SJSA1 (cell line): ENCODE measurements at places on chromosomes 3 and 15.

- H3K4me1 ChIP-seq: peaks cover 26% of the 10 kb centered on the region
- no peak overlapping the region for H3K4me3 ChIP-seq
- DNase-seq: no peak
- no peaks in the 10 kb centered on the region for H3K27me3 ChIP-seq
- no peak overlapping the region for H3K27ac ChIP-seq
- no peaks in the 10 kb centered on the region for H3K36me3 ChIP-seq
These were observed 49.0 kb downstream of the B3GNT5 start for GRCh38 chr3:183301937-183302580.

- H3K27ac ChIP-seq: no peak overlapping the region
- DNase-seq: no peak
- peaks cover 52% of the 10 kb centered on the region for H3K4me1 ChIP-seq
- no peaks in the 10 kb centered on the region for H3K27me3 ChIP-seq
These were observed 26.6 kb upstream of the FLNB start for GRCh38 chr3:57981483-57982087.

GRCh38 chr3:39088889-39089288 is 18.5 kb downstream of the GORASP1 start:
- peaks cover 23% of the 10 kb centered on the region for H3K36me3 ChIP-seq
- no peaks in the 10 kb centered on the region for H3K27me3 ChIP-seq
- H3K4me3 ChIP-seq: no peak overlapping the region
- H3K27ac ChIP-seq: no peak overlapping the region

- peaks cover 7% of the 10 kb centered on the region; the same call in 1 of the 2 replicates for H3K36me3 ChIP-seq
- no peaks in the 10 kb centered on the region for H3K27me3 ChIP-seq
- no peak overlapping the region for H3K27ac ChIP-seq
- H3K4me3 ChIP-seq: no peak overlapping the region
These were observed 50.1 kb downstream of the GPR176 start for GRCh38 chr15:39869858-39870515.

GRCh38 chr3:69379661-69380060 is 6.2 kb downstream of the FRMD4B start:
- H3K36me3 ChIP-seq: no peaks in the 10 kb centered on the region
- H3K4me1 ChIP-seq: no peaks in the 10 kb centered on the region
- no peak for DNase-seq
- no peak overlapping the region for H3K4me3 ChIP-seq
- no peaks in the 10 kb centered on the region for H3K27me3 ChIP-seq
- no peak overlapping the region for H3K27ac ChIP-seq

GRCh38 chr3:133103706-133104105 is 65.5 kb downstream of the TMEM108 start:
- H3K27me3 ChIP-seq: no peaks in the 10 kb centered on the region
- no peak for DNase-seq
- H3K4me3 ChIP-seq: no peak overlapping the region
- H3K36me3 ChIP-seq: no peaks in the 10 kb centered on the region
- no peak overlapping the region for H3K27ac ChIP-seq
- no peaks in the 10 kb centered on the region for H3K4me1 ChIP-seq

DNA sequence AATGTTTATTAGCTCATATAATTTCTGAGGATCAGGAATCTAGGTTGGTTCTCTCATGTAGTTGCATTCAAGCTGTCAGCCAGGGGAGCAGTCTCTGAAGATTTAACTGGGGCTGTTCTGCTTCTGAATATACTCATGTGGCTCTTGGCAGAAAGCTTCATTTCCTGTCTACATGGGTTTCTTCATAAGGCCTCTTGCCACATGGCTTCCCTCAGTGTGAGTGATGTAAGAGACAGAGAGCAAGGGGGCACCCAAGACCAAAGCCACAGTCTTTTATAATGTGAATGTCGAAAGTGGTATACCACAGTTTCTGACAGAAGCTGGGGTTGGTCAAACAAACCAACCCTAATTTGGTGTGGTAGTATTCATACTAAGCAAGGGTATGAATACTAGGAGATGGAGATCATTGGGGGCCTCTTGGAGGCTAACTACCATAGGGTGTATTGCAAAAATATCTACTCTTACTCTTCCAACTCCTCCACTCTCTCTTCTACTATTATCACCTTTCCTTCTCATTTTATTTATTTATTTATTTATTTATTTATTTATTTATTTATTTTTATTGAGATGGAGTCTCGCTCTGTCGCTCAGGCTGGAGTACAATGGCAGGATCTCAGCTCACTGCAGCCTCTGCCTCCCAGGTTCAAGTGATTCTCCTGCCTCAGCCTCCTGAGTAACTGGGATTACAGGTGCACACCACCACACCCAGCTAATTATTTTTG is 123.8 kb downstream of the B3GALNT1 start:
- no peak for DNase-seq
- no peak overlapping the region for H3K27ac ChIP-seq
- H3K4me1 ChIP-seq: no peaks in the 10 kb centered on the region
- H3K27me3 ChIP-seq: no peaks in the 10 kb centered on the region
- no peak overlapping the region for H3K4me3 ChIP-seq

GRCh38 chr15:70151462-70151861 is 53.7 kb upstream of the TLE3 start:
- H3K36me3 ChIP-seq: no peaks in the 10 kb centered on the region
- H3K27ac ChIP-seq: no peak overlapping the region
- H3K4me1 ChIP-seq: peaks cover 28% of the 10 kb centered on the region

- no peak overlapping the region for H3K4me3 ChIP-seq
- no peaks in the 10 kb centered on the region for H3K27me3 ChIP-seq
- peaks cover 8% of the 10 kb centered on the region; the same call in 1 of the 2 replicates for H3K4me1 ChIP-seq
- no peak for DNase-seq
These were observed 304.0 kb downstream of the CACNA2D3 start for GRCh38 chr3:54426381-54426780.

DNA sequence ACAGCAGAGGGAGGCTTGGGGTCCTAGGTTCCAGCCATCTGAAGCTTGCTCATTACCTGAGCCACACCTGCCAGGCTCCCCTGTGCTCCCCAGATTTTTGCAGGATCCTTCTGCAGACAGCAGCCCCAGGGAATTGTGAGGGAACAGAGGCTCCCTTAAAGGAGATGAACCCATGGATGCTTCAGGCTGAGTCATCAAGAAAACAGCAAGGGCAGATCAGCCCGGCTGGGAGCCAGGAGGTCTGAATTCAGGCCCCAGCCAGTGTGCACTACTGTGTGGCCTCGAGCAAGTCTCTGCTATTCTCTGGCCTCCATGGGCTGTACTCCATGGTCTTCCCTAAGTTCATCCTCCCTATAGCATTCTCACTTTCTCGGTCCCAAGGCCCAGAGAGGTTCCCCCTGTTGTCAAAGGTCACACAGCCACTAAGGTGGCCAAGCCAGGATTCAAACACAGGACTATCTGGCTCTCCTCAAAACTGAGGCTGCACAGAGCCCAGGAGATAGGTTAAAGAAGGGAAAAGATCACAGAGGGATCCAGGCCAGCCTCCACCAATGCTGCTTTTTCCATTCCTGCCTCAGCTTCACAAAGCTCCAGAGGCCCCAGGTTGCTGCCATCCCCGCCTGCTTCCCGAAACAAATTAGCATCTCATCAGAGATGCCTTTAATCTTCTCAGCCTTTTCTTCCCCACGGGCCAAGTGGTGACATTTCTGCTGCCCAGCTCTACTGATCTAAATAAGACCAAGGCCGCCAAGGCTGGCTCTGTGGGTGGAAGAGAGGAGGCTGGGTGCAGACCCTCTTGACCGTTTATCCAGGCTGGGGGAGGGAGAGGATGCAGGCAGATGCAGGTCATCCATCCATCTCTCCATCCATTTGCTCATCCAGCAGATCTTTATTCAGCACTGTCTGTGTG is 21.2 kb upstream of the GRIP2 start:
- no peaks in the 10 kb centered on the region for H3K36me3 ChIP-seq
- no peaks in the 10 kb centered on the region for H3K27me3 ChIP-seq
- H3K27ac ChIP-seq: no peak overlapping the region
- peaks cover 25% of the 10 kb centered on the region for H3K4me1 ChIP-seq

- no peak for DNase-seq
- H3K27me3 ChIP-seq: no peaks in the 10 kb centered on the region
- H3K27ac ChIP-seq: no peak overlapping the region
- H3K4me3 ChIP-seq: no peak overlapping the region
- H3K4me1 ChIP-seq: peaks cover 8% of the 10 kb centered on the region
- H3K36me3 ChIP-seq: no peaks in the 10 kb centered on the region
These were observed 96.2 kb downstream of the IGF1R start for GRCh38 chr15:98744506-98744905.

DNA sequence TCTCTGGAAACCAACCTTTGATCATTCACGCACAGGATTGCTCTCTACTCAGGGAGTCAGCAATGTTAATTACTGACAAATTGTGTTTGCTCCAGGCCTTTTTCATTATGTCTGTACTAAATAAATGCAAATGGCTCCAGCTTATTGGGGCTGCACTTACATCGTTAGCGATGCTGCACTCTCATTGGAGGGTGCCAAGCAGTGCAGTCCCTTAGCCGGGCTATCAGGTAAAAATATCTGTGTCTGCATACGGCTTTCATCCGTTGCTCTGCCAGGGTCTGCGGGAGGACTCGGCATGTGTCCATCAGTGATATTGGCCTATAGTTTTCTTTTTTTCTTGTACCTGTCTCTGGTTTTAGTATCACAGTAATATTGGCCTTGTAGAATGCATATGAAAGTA is 471.5 kb upstream of the CADM2 start:
- no peaks in the 10 kb centered on the region for H3K36me3 ChIP-seq
- no peaks in the 10 kb centered on the region for H3K4me1 ChIP-seq
- H3K4me3 ChIP-seq: no peak overlapping the region
- H3K27ac ChIP-seq: no peak overlapping the region
- no peak for DNase-seq
- no peaks in the 10 kb centered on the region for H3K27me3 ChIP-seq

DNA sequence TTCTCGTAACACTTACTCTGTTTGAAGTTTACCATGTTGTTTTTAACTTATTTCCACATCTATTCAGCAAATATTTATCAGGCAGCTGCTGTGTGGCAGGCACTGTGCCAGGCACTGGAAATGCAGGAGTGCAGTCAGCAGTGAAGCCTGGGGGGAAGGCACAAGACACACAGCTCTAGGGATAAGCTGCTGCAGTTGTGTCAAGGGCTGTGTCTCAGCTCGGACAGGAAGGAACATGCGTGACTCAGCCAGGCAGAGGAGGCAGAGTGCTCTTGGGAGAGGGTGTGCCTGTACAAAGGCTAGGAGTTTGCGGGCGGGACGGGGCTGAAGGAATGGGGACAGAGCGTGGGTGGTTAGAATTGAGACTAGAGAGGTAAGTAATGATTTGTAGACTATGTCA is 24.7 kb downstream of the LYSMD4 start:
- no peaks in the 10 kb centered on the region for H3K27me3 ChIP-seq
- DNase-seq: peak; percentile 91
- no peak overlapping the region for H3K4me3 ChIP-seq
- H3K4me1 ChIP-seq: peaks cover 31% of the 10 kb centered on the region
- 0 out of 2 replicates have a peak overlapping the region, but pooled peaks have one; percentile 12 for H3K27ac ChIP-seq

GRCh38 chr3:76369170-76369569 is 583.8 kb upstream of the ZNF717 start:
- no peaks in the 10 kb centered on the region for H3K27me3 ChIP-seq
- no peak overlapping the region for H3K27ac ChIP-seq
- no peaks in the 10 kb centered on the region for H3K4me1 ChIP-seq
- H3K4me3 ChIP-seq: no peak overlapping the region
- no peak for DNase-seq
- no peaks in the 10 kb centered on the region for H3K36me3 ChIP-seq

- 0 out of 2 replicates have a peak, but pooled peaks cover 3% of the 10 kb centered on the region for H3K36me3 ChIP-seq
- DNase-seq: peak; percentile 49
- H3K27me3 ChIP-seq: 0 out of 2 replicates have a peak, but pooled peaks cover 3% of the 10 kb centered on the region
- H3K4me3 ChIP-seq: peak overlapping the region; percentile 70
- H3K27ac ChIP-seq: 0 out of 2 replicates have a peak overlapping the region, but pooled peaks have one; percentile 29
- peaks cover 12% of the 10 kb centered on the region for H3K4me1 ChIP-seq
These were observed 754 bp downstream of the B3GNT5 start for GRCh38 chr3:183253528-183254486.

GRCh38 chr3:185595526-185595925 is 9.4 kb downstream of the SENP2 start:
- no peak overlapping the region for H3K27ac ChIP-seq
- no peak for DNase-seq
- H3K36me3 ChIP-seq: peaks cover 25% of the 10 kb centered on the region
- H3K4me1 ChIP-seq: no peaks in the 10 kb centered on the region

DNA sequence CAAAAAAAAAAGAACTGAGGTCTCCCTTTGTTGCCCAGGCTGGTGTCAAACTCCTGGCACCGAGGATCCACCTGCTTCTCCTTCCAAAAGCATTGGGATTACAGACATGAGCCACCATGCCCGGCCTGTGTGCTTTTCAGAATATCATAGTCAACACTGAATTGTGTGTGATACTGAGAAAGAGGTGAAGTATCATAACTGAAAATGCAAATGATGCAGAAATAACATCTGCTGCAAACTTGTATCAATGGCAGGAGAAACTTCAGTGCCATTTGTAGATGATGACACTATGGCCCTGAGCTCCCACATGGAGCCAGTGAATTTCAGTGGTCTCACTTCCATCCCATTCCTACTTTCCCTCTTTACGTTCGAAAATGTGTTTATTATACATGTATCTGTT is 21.9 kb downstream of the IL12A start:
- H3K4me3 ChIP-seq: no peak overlapping the region
- no peaks in the 10 kb centered on the region for H3K36me3 ChIP-seq
- H3K4me1 ChIP-seq: no peaks in the 10 kb centered on the region
- no peaks in the 10 kb centered on the region for H3K27me3 ChIP-seq
- H3K27ac ChIP-seq: no peak overlapping the region

- no peak for DNase-seq
- H3K27ac ChIP-seq: 0 out of 2 replicates have a peak overlapping the region, but pooled peaks have one; percentile 14
- peaks cover 83% of the 10 kb centered on the region for H3K36me3 ChIP-seq
- H3K4me1 ChIP-seq: peaks cover 33% of the 10 kb centered on the region
- H3K27me3 ChIP-seq: no peaks in the 10 kb centered on the region
These were observed 3.4 kb downstream of the TSC22D2 start for GRCh38 chr3:150411546-150411945.

DNA sequence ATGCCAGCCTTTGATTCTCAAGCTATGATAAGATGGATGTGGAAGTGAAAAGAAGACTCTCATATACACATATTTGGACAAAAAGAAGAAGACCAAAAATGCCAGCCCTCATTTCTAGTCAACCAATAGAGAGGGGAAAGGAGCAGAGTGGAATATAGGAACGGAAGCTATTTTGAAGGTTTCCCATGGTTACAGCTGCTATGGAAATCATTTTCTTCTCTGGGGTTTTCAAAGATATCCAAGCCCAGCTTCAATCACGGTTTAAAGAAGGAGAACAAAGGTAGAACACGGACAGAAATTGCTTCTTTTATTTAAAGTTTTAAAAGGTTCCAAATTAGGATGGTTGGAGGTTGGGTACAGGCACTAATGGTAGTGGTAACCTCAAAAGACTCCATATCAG is 181.0 kb upstream of the PRICKLE2 start:
- H3K4me1 ChIP-seq: no peaks in the 10 kb centered on the region
- H3K27ac ChIP-seq: no peak overlapping the region
- no peaks in the 10 kb centered on the region for H3K27me3 ChIP-seq
- no peaks in the 10 kb centered on the region for H3K36me3 ChIP-seq
- H3K4me3 ChIP-seq: no peak overlapping the region

DNA sequence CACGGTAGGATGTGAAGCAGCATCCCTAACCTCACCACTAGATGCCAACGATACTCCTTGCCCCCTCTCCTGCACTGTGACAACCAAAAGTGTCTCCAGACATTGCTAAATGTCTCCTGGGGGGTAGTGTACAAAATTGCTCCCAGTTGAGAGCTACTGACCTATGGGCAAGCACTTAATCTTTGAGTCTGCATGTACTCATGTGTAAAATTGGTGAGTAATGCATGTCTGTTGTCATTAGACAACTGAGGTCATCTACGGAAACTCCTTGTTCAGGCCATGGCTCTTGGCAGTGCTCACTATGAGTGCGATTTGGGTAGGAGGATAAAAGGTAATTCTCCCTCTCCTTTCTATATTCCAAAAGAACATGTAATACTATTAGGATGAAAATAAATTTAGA is 29.2 kb downstream of the PDHB start:
- no peaks in the 10 kb centered on the region for H3K27me3 ChIP-seq
- no peak overlapping the region for H3K27ac ChIP-seq
- H3K4me3 ChIP-seq: no peak overlapping the region
- H3K4me1 ChIP-seq: no peaks in the 10 kb centered on the region
- H3K36me3 ChIP-seq: peaks cover 3% of the 10 kb centered on the region; the same call in 1 of the 2 replicates
- DNase-seq: no peak
